Stimulated activated CD8-positive, alpha-beta memory T cell treated with anti-CD3 and anti-CD28 coated beads, Interleukin-4, amount 100 ng/mL, for 1 hour (primary cell): ENCODE measurements at places on chromosomes 5 and 9.

GRCh38 chr9:95598236-95598635, 81.5 kb upstream of the PTCH1 start:
- no peak for DNase-seq

DNA sequence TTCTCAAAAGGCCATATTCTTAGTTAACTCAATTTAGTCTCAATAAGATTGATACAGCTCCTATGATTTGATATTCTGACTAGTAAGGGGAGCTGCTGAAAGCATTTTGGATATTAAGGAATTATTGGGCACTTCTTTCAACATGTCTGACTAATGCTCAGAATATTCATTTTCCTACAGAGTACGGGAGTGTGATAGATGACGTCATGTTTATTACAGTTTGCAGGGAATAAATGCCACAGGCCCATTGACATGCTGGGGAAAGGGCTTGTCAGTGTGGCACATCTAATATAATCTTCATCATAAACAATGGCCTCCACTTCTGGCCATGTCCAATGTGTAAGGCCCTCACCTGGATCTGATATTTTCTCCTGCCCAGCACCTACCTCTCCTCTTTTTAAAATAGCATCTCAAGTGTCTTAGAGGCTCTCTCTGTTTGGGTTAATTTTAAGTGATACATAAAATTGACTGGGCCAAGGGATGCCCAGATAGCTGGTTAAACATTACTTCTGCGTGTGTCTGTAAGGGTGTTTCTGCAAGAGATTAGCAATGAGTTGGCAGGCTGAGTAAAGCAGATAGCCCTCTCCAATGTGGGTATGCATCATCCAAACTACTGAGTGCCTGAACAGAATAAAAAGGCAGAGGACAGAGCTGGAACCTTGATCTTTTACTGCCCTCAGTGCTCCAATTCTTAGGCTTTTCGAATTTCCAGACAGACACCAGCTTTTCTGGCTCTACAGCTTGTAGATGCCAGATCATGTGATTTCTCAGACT, 99.3 kb downstream of the SLC24A2 start:
- DNase-seq, result no peak

- DNase-seq, result no peak
Measured at GRCh38 chr9:124769549-124770358, 1.4 kb downstream of the NR6A1 start.

DNA sequence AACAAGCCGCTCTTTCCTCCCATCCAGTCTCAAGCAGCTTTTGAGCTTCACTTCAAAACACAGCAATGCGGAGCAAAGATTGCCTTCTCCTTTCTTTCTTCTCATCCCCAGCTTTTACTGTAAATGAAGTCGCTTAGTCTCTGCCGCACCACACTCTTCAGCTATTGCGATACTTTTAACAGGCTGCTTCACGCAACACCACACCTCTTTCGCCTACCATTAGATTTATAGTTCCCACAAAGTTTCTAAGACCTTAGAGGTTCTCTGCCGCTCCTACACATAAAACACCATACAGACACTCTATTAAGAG, 711 bp downstream of the PGGT1B start:
- no peak for DNase-seq

- no peak for DNase-seq
Measured at GRCh38 chr5:138869763-138870500, 5.2 kb downstream of the LRRTM2 start.

GRCh38 chr9:92986176-92987119, 39.1 kb downstream of the FGD3 start:
- DNase-seq, result no peak

DNA sequence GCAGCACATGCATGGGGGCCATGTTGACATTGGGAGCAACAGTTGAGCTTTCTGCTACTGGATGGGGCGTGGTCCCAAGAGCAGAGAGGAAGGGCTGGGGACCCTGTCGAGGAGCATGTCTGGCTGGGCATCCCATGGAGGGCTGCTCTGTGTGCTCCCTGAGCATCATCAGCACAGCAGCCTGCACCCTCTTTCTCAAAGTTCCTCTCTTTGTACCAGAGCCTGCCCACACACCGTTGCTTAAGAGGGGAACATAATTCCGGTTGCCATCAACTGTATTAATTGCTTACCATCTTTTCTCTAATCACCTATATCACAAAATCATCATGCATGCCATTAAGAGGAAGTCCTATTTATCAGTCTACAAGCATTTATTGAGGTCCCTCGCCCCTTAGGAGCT, 55.2 kb upstream of the DIRAS2 start:
- no peak for DNase-seq

- DNase-seq, result no peak
Measured at GRCh38 chr5:142063878-142064331, 44.7 kb upstream of the NDFIP1 start.

DNA sequence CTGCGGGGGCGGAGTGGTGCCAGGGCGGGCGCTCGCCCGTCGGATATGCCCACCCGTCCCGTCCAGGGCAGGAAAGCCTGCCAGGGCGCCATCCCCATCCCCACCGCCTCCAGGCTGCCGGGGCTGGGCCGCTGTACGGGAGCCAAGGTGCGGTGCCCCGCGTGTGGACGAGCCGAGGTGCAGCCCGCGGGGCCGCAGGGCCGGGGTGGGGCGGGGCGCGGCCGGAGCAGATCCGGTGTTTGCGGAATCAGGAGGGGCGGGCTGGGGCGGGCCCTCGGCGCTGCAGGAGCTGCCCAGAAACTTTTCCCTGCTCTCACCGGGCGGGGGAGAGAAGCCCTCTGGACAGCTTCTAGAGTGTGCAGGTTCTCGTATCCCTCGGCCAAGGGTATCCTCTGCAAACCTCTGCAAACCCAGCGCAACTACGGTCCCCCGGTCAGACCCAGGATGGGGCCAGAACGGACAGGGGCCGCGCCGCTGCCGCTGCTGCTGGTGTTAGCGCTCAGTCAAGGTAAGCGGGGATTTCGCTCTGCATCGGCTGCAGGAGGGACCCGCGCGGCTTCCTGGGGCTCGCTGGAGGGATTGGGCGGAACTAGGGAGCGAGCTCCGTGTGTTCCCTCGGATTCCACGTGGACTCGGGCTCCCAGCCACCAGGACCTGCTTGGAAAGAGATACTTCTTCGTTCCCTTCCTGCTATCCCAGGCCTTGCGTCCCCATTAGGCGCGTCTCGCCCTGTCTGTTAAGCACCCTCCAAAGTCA, at the start of gene ITGA2:
Gene ITGA2 (plus strand): TSS at position 328 of the 756 bp plus-strand sequence. CDS start 117 bp downstream, at position 445.
- DNase-seq, result no peak

DNA sequence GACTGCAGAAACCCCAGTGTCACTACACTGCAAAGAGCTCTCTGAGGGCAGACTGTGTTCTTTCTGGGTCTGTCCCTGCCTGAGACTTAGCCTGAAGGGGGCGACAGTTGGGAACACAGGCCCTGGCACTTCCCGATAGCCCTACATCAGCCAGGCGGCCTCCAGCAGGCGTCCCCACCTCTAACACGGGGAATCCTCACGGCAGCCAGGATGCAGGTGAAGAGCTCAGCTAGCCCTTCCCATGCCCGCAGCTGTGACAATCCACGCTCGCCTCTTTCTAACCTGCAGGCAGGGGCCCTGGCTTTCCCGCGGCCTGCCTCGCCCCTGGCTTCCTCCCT, 5.9 kb downstream of the MED22 start:
- DNase-seq, result no peak

DNA sequence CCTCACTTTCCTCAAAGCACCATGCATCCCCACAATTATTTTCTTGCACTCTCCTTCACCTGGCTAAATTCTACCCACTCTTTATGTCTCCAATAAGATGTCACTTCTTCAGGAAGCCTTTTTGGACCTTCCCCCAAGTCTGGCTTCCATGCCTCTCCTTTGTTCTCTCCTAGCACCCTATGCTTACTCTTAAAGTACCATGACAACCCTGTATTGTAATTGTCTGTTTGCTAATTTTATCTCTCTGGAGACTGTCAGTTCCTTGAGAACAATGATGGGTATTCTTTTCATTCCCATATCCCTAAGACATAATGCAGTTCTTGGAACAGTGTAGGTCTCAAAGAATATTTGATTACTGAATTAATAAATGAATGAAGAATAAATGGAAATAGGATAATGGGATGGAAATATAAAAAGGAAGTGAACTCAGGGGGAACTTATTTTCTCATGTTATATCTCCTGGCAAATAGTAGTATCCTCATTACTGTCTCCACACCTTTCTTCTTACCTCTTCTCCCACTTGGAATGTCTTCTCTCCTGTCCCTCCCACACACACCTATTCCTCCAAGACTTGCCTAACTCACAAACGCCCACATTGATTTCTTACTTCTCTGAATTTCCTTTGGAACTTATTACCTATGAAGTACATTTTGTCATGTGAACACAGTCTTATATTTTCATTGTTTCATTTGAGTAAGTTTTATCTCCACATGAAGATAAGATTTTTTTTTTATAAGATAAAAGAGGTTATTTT, 499.1 kb downstream of the NFIB start:
- no peak for DNase-seq

DNA sequence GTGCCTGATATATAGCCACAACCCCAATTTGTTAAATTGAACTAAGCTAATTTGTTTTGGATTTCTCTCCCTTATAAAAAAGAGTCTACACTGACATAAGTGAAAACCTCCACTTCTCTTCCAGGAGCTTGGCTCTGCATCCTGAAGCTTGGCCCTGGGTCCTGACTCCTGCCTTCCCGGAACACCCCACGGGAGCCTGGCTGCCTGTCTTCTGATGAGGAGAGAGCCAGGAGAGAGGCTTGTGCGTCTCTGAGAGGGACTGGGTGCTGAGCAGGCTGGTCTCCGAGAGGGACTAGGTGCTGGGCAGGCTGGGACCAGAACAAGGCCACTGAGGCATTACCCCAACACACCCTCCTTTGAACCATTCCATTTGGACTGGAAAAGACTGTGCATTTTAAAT, 6.5 kb upstream of the PTGES start:
- DNase-seq, result no peak

DNA sequence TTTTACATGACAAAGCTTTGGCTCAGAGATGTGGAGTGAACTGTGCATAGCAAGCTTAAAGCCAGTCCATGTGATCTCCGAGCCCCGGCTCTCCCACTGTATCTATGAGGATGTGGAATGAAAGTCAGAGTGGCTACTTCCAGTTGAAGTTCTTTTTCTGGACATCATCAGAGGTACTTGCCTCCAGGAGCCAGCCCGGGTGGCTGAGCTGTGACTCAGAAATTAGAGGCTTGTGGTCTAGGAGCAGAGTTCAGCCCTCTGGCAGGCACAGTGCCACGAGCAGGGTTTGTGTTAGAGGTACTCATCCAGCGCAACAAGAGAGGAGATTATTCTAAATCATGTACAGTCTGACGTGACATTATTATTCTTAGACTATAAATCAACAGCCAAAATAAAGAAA, 322.5 kb downstream of the CDK5RAP2 start:
- DNase-seq, result no peak
